ENCODE measurements at places on chromosomes 3 and 15. TPM values are rescaled to one million over a fixed set of nuclear protein-coding genes. Genes with fewer than 3 reads are reported as not detected.

Gene TRH
- not detected for total RNA-seq

DNA sequence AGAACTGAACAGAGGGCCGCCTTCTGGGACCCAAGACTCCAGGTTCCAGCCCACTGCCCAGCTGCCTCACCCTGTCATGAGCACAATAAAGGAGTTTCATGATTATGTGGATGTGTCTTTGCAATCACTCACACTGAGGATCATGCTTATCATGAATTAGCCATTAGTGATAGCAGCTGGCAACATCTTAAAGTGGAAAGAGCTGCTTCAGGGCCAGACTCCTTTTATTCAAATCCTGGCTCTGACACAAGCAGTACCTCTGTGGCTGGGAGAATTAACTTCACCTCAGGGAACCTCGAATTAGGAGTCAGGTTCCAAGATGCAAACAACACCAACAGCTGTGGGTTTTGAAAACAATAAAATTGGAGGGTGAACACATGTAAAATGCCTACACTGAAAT is 6.6 kb upstream of the SCAP start:
- no peak for DNase-seq

DNA sequence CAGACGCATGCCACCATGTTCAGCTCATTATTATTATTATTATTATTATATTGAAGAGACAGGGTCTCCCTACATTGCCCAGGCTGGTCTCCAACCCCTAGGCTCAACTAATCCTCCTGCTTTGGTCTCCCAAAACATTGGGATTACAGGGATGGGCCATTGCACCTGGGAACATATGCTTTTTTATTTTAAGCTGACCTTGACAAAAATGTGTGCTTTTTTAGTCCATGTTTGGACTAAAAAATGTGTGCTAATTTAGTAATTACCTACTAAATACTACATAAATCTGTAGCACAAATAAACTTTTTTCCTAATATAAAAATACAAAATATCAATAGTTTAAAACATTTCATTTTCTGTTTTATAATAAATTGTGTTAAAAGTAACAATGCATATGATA is 693.2 kb downstream of the ROBO1 start:
- no peak for DNase-seq

- DNase-seq: no peak
These were observed 126.1 kb downstream of the LRRK1 start for GRCh38 chr15:101045236-101045646.

- DNase-seq: no peak
These were observed 308.2 kb downstream of the PLCL2 start for GRCh38 chr3:17192995-17193394.

Gene ANKUB1
- not detected for total RNA-seq

- DNase-seq: no peak
These were observed 64.4 kb downstream of the STRIT1 start for GRCh38 chr3:155229086-155229485.

Measured in activated naive CD4-positive, alpha-beta T cell treated with anti-CD3 and anti-CD28 coated beads for 36 hours (primary cell).